ENCODE measurements at places on chromosomes 12 and 14. TPM values are rescaled to one million over a fixed set of nuclear protein-coding genes. Genes with fewer than 3 reads are reported as not detected.

DNA sequence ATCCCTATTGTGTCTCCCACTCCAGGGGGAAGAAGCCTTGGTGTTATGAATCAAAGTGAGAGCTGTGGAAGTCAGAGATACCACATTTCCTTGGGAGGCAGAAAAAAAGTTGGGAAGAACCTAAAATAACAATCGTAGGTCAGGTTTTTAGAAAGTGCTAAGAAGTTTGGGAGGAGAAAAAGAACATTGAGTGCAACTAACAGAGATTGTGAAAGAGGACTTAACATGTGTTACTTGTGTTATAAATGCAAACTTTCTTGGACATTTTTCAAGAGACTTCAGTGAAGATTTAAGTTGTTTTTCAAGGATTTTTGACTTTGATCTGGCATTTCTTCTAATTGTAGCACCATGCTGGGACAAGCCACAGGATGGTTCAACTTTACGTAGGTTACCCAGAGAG is 7.8 kb upstream of the ERP27 start:
- DNase-seq: no peak

- DNase-seq: no peak
Observed at GRCh38 chr14:65709576-65709975, 297.0 kb downstream of the FUT8 start.

GRCh38 chr14:67800743-67801142 is 15.6 kb downstream of the ZFYVE26 start:
- no peak for DNase-seq

The CLEC7A gene
- not detected for total RNA-seq

DNA sequence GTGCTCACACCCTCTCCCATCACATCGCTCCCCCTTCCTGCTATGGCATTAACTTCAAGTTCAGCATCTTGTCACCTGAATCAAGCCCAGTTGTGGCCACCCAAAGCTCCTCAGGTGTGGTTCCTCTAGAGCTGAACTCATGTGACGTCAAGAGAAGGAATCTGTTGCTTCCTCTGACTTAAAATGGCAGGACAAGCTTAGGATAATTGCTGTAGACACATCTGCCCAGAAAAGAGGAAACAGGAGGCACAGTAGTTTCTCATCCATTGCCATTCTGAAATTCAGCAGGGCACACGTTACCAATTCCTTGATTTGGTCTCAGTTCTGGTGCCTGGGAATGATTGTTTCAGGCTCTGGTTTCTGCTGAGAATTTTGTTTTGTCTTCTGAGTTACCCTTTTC is 52.1 kb downstream of the RCOR1 start:
- DNase-seq: no peak

The ARHGAP9 gene
- total RNA-seq: not detected

GRCh38 chr12:26573225-26573909 is 259.6 kb downstream of the ITPR2 start:
- no peak for DNase-seq

GRCh38 chr14:101877766-101878165 is 86.6 kb upstream of the DYNC1H1 start:
- no peak for DNase-seq

The OAS2 gene
- total RNA-seq: 0.99 TPM

GRCh38 chr12:118219772-118220171 is 83.8 kb downstream of the PEBP1 start:
- no peak for DNase-seq

The CAPRIN2 gene
- 11.4 TPM for total RNA-seq

GRCh38 chr12:24084800-24085199 is 135.3 kb upstream of the SOX5 start:
- no peak for DNase-seq

GRCh38 chr12:56571121-56571520 is 49.5 kb downstream of the RBMS2 start:
- no peak for DNase-seq

The KRT6C gene
- not detected for total RNA-seq

The SPX gene
- 310 TPM for total RNA-seq

DNA sequence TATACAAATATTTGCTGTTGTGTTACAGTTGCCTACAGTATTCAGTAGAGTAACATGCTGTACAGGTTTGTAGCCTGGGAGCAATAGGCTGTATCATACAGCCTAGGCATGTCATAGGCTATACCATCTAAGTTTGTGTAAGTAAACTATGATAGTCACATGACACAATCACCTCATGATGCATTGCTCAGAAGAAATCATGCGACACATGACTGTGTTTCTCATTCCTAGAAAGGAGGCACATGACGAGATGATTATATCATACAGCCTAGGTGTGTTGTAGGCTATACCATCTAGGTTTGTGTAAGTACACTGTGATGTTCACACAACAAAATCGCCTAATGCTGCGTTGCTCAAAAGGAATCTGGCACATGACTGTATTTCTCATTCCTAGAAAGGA is 31.9 kb downstream of the NOPCHAP1 start:
- DNase-seq: no peak

GRCh38 chr12:113407931-113408600 is 4.4 kb upstream of the SDS start:
- DNase-seq: no peak

DNA sequence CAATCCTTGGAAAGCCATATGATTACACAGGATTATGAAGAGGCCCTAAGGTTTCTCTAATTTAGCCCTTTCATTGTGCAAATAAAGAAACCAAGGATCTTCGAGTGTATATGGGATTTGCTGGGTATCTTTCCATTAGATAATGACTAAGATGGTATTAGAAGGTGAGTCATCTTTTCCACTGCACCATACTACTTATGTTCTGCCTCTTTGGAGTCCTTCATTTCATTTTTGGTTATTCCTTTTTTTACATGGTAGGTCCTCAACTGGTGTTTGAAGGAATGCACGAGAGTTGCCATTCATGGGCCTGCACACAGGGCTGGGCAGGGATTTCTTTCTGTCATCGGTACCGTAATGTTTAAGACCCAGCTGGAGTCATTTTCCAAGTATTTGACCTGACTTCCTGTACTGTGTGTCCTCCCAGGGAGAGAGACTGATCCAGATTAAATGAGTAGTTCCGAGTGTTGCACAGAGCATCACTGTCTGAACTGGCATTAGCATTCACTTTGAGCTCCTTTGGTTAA is 85.7 kb downstream of the BORCS5 start:
- DNase-seq: no peak

DNA sequence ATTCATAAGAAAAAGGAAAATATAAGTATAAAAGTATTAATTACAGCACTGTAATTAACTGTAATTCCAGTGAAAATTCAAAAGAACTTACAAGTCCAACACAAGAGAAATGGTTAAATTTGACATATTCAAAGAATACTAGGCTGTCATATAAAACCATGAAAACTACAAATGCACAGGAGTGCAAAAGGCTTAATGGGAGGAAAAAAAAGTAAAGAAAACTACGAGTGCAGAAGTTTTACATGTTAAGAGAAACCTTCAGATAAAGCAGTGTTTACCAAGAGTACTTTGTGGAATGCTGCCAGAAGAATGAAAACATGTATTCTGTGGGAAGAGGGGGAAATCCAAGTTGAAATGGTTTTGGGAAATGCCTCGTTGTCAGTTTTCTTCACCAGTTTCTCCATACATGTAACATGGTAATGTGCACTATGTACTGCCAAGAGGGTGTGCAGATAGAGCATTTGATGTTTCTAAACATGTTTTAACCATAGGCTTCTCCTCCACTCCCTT is 9.1 kb downstream of the HEATR5A start:
- no peak for DNase-seq

GRCh38 chr12:102970780-102971179 is 13.3 kb downstream of the ASCL1 start:
- no peak for DNase-seq

The ITPR2 gene
- total RNA-seq: 5.5 TPM

The OR11H12 gene
- total RNA-seq: 0.12 TPM

The DPF3 gene
- total RNA-seq: not detected

GRCh38 chr12:93135286-93136239 is 206.5 kb upstream of the EEA1 start:
- no peak for DNase-seq

DNA sequence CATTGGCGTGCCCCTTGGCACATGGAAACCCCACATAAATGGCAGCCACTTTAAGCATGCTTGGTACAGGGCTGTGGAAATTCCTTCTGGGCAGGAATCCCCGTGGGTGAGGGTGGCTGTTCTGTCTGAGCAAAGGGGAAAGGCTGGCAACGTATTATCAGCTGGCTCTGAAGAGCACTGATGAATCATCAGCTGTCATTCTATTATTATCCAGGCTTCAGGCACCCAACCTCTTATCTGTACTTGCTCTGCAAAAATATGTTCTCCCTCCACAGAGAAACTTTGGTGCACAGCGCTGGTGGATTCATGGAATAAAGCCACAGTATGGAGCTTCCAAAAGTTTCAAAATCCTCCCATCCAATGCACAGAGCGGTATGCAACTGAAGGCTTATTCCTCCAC is 167.1 kb downstream of the TBX5 start:
- DNase-seq: no peak

DNA sequence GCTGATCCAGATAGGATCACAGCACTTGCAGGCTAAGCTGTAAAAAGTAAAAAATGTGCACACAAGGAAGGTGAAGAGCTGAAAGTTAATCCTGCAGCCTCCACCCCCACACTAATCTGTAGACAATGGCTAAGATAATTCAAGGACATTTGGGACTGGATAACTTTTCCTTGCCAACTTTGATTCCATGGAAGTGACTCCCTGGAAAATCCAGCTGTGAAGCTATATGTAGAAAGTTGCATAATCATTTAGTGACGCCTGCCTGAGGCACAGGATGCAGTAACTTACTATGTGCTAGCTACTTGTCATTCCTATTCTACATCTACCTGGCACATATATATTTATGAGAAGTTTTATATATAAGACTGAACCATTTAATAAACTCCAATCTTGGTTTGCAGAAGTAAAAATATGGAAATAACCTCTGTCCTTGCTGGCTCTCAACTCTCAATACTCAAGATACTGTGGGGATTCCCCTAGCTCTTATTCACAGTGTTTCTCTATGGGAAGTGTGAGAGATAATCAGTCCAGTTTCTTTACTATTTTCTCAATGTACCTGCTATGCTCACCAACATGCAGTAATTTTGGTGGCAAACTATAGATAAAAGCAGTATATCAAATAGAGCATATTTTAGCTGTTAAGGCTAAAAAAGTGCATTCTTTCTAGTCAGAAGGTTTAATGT is 14.8 kb downstream of the LDHB start:
- no peak for DNase-seq

The SPTB gene
- total RNA-seq: 0.10 TPM

- DNase-seq: peak; percentile 19
Observed at GRCh38 chr12:65568517-65568916, 255.8 kb upstream of the HMGA2 start.

The MYH6 gene
- total RNA-seq: not detected

- DNase-seq: no peak
Observed at GRCh38 chr12:54337854-54338650, 13.1 kb downstream of the COPZ1 start.

DNA sequence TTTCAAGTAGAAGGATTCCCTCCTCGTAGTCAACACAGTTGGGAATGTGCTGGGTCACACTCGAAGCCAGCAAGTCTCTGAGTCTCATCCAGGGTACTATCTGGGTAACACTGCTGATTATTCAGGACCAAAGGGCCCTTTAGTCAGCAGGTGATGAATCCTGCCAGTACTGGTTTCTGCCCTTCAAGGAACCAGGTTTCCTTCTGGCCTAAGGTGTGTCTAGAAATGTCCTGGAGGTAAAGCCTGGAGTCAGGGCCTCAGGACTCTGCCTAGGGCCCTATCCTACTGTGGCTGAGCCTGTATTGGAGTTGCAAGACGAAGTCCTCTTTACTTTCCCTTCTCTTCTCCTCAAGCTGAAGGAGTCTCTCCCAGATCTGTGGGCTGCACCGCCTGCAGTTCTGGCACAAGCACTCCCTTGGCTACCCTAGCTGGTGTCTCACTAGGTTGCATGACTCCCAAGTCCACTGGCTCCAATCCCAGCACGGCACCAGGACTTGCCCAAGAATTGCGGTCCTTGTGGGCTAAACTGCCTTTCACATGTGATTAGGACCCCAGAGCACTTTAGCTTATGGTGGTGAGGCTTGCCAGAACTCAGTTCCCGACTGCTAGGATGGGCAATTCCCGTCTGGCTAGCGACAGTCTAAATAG is 193.7 kb upstream of the PDE3A start:
- no peak for DNase-seq

The TAS2R8 gene
- total RNA-seq: not detected

The SERPINA9 gene
- not detected for total RNA-seq

DNA sequence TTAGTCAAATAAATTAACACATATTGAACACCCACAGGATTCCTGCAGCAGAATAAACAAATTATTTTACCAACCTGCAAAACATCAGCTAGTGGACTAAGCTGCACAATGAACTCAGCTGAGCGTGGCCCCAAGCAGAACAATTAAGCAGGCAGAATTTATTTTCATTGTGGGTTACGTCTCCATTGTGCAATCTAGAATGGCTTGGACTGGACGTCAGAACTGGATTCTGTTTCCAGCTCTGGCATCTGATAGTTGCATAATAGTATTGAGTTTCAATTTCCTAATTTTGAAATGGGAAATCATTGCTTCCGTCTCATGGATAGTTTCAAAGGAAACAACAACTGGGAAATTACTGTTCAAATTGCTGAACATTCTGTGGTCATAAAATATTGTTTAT is 35.5 kb upstream of the RERG start:
- DNase-seq: no peak

The CCDC196 gene
- not detected for total RNA-seq

DNA sequence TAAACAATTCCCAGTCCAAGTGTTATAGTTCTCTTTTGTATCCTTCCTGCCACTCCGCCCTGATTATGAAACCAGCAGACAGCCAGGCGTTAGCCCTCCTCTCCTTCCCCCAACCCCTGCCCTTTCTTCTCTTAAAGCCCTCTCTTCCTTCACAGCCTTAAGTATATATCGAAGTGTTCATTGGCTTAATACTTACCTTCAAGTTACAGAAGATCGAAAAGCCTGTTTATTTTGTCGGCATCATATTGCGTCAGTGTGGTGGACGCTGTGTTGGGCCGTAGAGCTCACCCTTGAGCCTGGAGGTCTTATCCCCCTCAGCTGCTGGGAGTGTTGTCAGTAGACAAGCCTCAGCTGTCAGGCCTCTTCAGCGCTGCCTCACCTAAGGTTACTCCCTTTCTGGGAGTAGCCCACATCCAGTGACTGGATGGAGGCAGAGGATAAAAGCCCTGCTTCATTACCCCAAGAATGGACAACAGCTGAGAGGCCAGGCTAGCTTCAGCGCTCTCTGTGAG is 36.2 kb downstream of the CMAS start:
- DNase-seq: no peak

The CLEC2B gene
- total RNA-seq: 0.38 TPM

DNA sequence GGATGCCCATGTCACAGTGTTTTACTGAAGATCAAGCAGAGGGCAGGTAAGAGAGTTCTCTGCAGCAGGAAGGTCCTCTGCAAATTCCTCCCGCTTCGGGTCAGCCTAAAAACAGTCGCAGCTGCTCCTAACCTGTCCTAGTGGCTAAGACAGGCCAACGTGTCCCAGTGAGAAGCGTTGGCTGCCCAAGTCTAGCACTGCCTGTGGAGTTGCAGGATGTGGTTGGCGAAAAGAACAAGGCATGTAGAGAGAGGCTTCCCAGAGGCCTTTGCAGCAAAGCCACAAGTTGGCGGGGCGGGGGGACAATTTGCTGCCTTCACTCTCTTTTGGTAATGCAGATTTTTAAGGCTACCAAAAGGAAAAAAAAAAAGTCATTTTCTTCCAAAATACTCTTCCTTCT is 340.1 kb downstream of the BCL11B start:
- no peak for DNase-seq
